ENCODE measurements at places on chromosomes 16 and 17.

DNA sequence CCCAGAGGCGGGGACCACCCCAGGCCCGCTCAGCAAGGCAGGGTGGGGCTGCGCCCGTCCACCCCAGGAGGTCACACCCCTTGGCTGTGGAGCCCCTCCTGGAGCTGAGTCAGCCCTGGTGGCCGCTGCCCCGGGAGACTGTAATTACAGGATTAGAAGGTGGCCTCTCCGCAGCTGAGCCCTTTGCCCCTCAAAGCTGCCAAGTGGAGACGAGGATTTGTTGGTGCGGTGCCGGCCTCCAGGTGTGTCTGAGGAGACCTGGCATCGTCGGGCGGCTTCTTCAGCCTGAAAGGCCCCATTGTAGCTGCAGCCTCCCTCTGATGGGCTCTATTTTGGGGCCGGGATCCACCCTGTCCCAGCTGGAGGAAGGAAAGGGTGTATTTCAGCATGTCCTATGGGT lies 22.7 kb upstream of the SPNS2 start:
- DNase-seq: no peak

DNA sequence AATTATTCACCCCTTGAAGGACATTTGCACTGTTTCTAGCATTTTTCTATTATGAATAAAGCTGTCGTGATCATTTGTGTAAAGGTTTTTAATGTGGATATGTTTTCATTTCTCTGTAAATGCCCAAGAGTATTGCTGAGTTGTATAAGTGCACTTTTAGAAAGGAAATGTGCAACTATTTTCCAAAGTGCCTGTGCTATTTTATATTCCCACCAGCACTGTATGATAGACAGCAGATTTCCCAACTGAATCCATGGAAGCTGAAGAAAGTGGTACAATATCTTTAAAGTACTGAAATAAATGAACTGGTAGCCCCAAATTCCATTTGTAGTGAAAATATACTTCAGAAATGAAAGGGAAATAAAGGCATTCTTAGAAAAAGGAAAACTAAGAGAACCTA lies 238.4 kb downstream of the BCAS3 start:
- no peak for DNase-seq

DNA sequence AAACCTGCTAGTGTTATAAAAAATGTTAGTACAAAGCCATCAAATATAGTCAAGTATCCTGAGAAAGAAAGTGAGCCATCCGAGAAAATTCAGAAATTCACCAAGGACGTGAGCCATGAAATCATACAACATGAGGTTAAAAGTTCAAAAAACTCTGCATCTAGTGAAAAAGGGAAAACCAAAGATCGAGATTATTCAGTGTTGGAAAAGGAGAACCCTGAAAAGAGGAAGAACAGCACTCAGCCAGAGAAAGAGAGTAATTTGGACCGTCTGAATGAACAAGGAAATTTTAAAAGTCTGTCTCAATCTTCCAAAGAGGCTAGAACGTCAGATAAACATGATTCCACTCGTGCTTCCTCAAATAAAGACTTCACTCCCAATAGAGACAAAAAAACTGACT lies 31.7 kb downstream of the RBBP6 start:
- DNase-seq: no peak

- DNase-seq: no peak
Measured at GRCh38 chr17:74805591-74805991, 29.4 kb upstream of the NAT9 start.

DNA sequence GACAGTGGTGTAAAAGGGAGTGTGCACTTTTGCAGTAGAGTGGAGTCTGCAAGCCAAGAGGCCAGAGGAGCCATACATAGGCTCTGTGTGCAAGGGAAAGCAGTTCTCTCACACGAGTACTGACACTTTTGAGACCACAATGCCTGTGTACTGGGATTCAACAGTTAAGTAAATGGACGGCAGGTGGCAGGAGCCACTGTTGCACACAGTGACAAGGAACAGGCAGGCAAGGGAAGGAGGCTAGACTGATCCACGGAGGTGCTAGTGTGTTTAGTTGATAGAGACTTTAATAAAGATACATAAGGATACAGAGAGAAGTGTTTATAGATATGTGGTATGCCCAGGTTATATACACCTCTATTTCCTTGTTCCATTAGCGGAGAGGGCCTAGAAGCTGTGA lies 67.0 kb downstream of the MPRIP start:
- DNase-seq: no peak

DNA sequence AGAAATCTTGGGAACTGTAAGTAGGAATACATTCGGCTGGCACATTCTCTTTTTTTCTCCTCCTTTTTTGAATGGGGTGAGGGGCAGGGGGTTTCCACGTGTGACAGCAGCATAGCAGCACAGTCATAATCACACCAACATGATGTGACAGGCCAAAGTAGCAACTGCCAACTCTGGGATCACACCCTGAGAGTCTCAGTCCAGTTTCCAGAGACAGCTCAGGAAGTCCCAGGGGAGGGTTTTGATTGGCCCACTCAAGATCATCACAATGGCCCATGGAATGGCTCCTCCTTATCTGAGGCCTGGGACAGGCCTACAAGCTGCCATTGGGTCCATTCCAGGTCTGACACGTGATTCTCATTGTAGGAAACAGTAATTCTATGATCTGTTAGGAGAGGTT lies 207.1 kb upstream of the ASIC2 start:
- no peak for DNase-seq

- DNase-seq: no peak
Measured at GRCh38 chr16:24686678-24687077, 42.8 kb upstream of the TNRC6A start.

DNA sequence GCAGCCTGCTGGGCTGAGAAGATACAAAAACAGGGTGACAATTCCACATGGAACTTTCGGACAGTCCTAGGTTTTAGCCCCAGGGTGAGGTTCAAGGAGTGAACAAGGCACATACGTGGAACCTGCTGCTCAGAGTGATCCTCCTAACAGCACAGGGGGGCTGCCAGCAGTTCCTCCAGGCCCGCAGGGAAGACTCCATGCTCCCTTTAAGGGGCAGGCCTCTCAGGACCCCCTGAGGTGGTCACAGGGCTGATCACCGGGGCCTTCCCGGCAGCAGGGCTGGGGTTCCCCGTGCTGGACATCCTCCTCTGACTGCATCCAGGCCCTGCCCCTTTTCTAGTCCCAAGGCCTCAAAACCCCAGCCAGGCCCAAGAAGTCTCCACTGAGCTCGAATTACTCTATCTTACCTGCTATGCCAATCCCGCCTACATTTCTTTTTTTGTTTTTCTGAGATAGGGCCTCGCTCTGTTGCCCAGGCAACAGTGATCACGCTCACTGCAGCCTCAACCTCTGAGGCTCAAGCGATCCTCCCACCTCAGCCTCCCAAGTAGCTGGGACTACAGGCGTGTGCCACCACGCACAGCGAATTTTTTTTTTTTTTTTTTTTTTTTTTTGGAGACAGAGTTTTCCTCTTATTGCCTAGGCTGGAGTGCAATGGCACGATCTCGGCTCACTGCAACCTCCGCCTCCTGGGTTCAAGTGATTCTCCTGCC lies 10.4 kb downstream of the CANT1 start:
- DNase-seq: no peak
